NCI-H2029 treated with DMSO at 0.1 percent for 48 hours (cell line): ENCODE measurements at places on chromosomes 5 and 9.

GRCh38 chr9:111678293-111678692 lies 16.9 kb downstream of the GNG10 start:
- DNase-seq: no peak

DNA sequence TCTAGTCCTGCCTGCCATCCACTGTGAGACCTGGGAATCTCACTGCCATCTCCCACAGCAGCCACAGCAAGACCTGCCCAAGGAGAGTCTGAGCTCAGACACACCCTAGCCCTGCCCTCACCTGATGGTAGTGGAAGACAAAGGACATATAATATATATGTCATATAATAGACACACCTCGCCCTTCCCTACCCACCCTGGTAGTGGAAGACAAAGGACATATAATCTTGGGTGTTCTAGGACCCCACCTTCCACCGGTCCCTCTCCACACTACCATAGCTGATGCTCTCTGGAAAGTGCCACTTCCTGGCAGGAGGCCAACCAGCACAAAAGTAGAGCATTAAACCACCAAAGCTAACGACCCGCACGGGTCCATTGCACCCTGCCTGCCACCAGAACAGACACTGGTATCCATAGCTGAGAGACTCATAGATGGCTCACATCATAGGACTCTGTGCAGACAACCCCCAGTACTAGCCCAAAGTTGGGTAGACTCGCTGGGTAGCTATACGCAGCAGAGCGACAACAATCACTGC lies 545.6 kb downstream of the CAAP1 start:
- no peak for DNase-seq

- no peak for DNase-seq
Observed at GRCh38 chr5:1793966-1794900, 5.4 kb downstream of the MRPL36 start.

DNA sequence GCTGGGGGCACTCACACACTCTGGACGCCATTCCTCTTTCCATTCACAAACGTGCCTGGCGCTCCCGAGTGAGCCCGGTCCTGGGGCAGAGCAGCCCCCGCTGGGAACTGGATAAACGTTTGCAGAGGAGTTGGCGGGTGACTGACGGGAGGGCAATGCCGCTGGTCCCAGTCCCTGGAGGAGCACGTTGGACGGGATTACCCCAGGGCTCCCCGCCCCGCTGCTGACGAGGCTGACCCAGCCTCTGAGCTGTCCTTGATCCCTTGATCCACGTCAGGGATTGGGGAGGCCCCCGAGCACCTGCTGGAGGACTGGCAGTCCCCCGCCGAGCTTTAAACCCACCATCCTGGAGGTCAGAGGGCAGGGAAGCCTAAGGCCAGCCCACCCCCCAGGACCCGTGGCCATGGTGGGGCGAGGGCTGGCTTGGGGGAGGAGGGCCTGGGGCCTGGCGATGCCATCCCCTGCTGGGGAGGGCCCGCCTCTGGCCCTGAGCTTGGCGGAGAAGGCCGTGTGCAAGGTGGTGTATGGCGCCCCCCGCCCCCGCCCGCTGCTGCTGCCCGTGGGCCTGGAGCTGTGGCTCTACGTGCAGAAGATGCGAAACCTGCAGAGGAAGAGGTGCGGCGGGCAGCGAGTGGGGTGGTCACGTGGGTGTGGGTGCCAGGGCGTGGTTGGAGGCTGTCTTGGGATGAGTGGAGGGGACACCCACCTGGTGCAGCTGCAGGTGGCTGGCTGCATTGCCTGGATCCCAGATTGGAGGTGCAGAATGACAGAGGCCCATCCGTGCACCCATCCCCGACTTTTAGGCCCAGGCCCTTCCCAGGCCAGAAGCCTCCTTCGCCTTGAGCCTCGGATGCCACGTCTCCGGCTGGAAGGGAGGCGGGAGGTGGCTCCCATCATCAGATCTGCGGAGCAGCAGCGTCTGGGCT lies 4.5 kb downstream of the GPSM1 start:
- DNase-seq: no peak

- DNase-seq: no peak
Observed at GRCh38 chr9:133701981-133702797, 36.0 kb downstream of the SARDH start.

GRCh38 chr9:38096238-38096805 lies 27.3 kb upstream of the SHB start:
- DNase-seq: no peak

DNA sequence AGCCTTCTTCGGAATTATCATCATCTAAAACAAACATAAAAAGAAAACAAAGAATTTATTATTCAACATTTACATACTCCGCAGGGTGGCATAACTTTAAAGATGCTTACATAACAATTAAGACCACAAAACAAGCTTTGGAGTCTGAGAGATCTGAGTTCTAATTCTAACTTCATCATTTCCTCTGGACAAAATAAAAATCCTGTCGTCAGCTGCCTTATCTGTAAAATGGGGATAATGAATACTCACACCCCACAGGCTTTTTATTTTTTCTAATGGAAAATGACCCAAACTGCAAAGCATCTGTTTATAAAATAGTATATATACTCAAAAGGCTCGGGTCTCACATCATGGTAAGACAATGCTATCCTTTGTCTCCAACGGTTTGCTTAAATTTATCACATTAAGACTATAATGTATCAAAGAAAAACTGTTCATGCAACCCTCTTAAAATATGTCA lies 4.3 kb downstream of the ARRDC3 start:
- peak; percentile 36 for DNase-seq

DNA sequence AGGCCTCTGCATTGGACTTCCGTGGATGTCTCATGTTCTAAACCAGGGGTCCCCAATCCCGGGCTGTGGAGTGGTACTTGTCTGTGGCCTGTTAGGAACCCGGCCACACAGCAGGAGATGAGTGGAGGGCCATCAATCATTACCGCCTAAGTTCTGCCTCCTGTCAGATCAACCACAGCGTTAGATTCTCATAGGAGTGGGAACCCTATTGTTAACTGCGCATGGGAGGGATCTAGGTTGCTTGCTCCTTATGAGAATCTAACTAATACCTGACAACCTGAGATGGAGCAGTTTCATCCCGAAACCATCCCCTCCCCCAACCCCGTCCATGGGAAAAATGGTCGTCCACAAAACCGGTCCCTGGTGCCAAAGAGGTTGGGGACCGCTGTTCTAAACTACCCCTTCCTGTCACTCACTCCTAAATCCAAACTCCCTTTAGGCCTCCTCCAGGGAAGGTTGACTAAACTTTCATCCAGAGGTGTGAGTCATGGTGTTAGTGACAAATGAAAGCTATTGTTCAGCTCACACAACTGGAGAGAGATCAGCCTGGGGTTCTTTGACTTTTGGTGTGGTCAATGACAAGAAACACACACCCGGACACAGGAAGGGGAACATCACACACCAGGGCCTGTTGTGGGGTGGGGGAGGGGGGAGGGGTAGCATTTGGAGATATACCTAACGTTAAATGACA lies 9.5 kb downstream of the KCNV2 start:
- no peak for DNase-seq

DNA sequence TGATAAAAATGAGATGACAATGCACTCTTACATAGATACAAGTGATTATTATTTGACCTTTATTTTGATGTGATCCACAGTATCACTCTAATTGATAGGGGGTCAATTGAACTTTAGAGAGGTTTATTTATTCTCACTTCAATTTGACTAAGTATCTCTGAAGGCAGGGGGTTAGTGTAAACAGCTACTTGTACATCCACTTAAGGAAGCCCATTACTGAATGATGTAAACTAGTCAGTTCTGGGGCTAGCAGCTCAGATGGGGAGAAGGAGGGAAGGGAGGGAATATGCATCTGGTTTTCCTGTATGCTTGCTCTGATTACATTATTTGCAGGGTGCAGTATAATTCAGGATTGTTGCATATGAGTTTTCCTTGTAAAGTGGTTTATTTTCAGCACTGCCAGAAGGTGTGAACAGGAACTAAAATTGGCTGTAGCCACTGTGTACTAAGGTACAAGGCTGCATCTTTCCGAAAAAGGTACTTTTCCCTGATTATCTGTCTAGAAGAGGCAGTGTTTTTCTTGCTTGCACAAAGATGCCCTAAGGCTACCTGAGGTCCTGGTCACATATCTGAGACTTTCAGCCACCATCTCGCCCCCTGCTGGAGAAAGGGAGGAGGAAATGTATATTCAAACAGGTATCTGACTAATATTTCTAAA lies 51.2 kb downstream of the MRPS27 start:
- DNase-seq: no peak

DNA sequence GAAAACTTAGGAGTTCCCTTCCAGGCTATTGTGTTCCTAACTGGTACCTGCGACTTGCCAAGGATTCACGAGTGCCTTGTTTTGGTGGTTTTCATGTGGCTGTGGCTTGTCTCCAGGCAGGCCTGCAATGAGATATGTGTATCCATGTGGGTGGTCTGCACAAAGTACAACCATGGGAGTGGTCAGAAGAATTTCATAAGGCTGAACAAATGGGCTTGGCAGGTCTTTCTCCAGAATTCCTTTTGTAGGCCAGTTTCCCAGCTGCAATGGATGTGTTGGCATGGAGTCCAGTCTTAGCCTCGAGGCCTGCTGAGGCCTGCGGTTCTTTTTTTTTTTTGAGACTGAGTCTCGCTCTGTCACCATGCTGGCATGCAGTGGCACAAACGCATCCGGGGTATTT lies 28.8 kb upstream of the MELK start:
- no peak for DNase-seq

GRCh38 chr5:178496214-178496613 lies 94.0 kb downstream of the COL23A1 start:
- DNase-seq: no peak

DNA sequence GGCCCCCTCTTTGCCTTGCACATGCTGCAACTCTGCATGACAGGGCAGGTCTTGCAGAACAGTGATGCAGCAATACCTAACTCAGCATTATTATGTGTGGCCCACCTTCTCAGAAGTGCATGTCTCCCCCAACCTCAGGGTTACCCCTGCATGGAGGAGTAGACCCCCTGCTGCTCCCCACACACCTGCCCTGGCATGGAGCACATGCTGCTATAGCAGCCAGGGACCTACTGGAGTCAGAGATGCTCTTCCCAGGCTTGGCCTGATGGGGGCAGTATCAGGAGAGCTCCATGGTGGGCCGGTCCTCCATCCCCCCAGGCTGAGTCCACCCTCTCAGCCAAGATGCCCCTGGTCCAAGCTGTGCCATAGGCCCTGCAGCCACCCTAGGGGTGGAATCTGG lies 13.2 kb upstream of the BOD1 start:
- no peak for DNase-seq

DNA sequence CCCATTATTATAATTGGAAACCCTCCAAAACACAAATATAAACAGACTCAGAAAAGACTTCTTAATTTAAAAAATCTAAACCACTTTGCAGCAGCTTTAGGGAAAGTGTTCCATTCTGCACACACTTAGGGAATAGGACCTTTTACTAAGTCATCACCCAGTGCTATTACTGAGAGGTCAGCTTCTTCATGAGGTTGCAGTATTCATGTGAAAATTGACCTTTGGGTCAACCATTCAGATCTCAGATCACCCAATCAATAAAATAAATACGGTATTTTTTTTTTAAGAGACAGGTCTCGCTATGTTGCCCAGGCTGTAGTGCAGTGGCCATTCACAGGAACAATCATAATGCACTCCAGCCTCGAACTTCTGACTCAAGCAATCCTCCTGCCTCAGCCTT lies 21.8 kb downstream of the NR6A1 start:
- DNase-seq: no peak

DNA sequence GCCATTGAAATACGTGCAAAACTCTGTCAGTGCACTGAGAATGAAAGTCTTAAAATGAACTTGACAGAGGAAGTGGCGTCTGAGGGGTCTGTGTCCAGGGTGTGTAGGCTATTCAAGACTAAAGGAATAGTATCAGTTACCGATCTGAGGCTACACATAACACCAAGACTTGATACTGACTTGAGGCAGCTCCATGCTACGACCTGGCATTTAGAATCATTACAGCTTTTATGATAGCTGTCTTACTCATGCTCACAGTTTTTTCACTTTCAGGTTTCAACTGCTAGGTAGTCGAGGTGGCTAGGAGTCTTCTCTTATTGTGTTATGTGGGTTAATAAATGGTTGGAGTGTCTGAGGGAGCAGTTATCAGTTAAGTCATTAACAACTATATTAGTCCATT lies 92.8 kb upstream of the SLCO6A1 start:
- no peak for DNase-seq

- no peak for DNase-seq
Observed at GRCh38 chr5:136051486-136052220, 22.9 kb downstream of the TGFBI start.

DNA sequence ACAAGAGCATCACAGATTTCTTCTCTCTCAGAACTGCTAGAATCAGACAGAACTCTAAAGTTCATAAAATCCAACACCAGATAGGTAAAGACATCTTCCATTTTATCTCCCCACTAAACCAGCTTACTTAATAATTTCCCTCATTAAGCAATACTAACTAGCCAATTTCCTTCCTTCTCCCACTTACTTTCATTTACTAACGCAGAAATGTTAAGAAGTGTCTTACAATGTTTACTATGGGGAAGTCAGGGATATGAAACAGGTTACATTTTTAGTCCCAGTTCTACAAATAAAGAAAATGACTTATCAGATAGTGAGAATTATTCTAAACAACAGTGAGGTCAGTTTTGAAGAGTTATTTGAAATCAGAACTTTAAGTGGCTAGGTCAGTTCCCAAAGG lies 236.5 kb downstream of the FBXL17 start:
- DNase-seq: no peak

DNA sequence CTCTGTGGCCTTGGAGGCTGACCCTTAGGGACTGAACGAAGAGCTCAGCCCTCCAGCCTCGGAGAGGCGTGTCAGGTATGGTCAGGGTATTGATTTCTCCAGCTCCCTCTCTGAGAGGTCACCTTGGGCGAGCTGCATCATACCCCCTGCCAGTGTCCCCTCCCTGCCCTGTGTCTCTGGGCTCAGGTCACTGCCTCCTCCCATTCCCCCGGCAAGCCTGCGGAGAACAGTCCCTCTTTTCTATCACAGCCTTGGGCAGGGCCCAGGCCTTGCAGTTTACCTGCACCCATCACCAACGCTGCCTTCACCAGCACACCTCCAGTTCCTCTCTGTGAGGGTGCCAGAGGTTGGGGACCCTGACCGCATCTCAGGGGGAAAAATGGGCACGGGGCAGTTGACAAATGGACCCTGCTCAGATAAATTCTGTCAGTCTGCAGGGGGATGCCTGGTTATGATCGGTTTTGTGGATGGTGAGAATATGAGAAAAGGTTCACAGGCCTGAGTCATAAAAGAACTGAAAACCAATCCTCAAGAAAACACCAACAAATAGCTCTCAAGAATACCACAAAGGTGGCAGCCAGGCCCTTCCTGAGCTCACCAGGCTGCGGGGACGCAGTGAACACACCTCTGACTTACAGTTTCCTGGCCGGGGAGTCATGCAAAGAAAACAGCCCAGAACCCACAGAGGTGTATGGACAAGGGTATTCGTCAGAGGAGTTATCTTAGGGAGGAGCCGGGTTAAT lies 24.7 kb upstream of the RXRA start:
- DNase-seq: no peak

DNA sequence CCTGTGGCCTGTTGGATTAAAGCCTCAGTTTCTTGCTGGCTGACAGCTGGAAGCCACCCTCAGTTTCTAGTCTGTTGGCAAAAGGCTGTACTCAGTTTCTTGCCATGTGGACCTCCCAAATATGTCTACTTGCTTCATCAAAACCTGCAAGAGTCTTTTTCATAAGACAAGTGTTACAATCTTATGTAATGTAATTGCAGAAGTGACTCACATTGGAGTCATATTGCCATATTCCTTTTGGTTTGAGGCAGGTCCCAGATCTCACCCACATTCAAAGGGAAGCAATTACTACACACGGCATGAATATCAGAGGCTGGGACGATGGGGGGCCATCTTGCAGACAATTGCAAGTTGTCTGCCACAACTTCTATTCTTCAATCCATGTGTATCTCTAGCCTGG lies 286.7 kb upstream of the IL12B start:
- no peak for DNase-seq
